ENCODE measurements at places on chromosomes 4 and X.

DNA sequence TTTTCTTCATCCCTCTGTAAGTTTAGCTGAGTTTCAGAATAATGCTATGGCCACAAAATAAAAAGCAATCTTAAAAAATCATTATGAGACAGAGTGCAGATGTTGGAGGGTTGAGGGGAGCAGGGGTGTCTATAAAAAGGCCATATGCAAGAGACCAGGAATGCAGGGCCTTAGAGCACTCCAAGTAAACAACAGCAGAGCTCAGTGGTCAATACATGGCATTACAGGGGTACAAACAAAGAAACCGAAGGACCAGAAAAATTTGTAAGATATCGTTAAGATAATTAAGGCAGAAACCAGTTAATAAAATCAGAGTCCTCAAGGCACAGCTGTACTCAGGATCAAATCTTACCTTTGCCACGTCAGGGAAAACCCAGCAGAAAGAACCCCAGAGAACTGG is 28.4 kb upstream of the NDST3 start:
- no peak for DNase-seq

DNA sequence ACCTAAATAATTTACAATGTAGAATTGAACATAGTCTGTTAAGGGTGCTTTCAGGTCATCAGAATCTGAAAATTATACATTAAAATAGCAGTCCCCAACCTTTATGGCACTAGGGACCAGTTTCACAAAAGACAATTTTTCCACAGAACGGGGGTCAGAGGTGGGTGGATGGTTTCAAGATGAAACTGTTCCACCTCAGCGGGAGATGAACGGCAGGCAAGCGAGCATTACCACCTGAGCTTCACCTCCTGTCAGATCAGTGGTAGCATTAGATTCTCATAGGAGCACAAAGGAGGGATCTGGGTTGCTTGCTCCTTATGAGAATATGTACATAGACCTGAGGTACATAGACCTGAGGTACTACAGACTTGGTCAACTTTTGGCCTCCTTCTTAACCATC is 29.0 kb downstream of the LRBA start:
- no peak for DNase-seq

DNA sequence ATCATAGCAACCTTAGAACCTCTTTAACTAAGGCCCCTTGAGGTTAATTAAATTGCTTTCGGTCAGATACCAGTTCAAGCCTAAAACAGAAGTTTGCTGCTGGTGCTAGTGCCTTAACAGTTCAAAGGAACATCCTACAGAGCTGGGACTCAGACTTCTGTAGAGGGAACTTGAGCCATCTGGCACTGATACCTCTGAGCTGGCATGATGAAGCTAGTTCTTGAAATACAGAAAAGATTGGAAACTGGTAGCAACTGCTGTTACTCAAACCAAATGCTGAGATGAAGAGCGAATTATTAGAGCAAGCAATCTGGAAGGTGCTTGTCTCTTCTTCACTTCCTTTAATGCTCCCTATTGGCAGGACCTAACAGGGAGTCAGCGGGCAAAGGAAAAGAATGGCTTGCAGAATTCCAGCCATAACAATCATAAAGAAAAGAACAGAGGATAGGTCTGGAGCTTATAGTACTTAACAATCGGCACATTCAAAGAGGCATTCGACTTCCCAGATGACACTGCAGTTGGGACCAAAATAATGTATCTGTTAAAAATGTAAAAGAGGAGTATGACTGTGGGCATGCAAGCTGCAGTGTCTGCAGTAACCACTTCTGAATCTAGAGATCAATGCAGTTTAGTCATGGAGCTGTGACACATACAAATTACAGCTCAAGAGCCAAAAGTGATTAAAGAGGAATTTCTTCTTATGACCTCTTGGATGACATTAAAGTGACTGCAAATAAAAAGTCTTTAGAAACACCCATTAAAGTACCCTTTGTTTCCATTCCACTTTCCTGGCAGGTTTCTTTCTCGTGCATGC is 298.9 kb downstream of the PDGFC start:
- DNase-seq, result no peak

- DNase-seq, result no peak
Measured at GRCh38 chr4:80101071-80101791, 28.2 kb upstream of the ANTXR2 start.

- no peak for DNase-seq
Measured at GRCh38 chr4:100075486-100076270, 114.6 kb downstream of the DDIT4L start.

DNA sequence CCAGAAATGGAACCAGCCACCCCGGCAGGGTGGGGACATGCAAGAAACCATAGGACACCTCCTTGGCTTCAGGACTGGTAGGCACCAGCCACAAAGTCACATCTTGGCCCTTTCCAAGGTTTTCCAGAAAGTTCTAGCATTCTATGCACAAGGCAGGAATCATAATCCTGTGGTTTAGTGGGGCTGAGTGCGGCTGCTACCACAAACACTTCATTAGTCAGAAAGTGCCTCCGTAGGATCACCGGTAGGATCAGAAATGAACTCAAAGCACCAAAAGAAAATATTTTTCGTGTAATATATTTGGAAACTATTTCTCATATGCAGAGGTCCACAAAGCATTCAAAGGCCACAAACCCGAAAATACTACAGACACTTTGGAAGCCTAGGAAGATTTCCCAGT is 191.7 kb downstream of the PTTG2 start:
- no peak for DNase-seq

DNA sequence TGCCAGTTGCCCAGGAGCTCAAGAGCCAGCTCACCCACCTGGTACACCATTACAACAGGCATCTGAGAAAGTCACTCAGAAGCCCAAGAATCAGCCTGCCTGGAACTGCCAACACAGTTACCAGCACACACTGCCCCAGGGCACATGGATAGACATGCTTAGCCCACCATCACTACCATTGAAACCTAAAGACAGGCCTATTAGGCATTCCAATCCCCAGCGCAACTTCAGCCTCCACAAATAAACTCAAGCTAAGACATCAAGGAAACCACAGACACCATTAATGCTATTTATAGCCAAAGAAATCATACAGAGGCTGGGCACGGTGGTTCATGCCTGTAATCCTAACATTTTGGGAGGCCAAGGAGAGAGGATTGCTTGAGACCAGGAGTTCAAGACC is 42.3 kb downstream of the ATRX start:
- no peak for DNase-seq
